Hematopoietic multipotent progenitor cell treated with erythropoietin and hydrocortisone succinate and interleukin-3 and kit ligand, for 17 days (in vitro differentiated cells): ENCODE measurements at places on chromosomes 2 and 18.

DNA sequence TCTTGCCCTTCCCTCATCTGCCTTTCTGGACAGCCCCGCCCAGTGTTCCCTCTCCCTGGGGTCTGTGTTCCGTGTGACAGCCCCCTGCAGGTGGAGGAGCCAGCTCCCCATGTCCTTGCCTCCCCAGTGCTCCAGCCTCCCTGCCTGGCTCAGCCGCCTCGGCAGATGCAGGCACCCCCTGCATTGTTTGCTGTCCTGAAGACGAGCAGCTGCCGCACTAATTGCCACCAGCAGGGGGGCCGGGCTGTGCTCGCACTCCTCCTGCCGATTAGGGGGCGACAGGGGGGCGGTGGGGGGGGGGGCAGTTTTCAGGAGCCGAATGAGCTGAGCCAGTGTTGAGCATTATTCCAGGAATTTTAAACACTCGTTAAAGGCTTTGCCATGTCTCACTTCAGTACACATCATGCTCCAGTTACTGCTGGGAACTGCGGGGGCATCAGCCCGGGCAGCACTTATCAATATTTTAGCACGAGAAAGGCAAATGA lies 23.3 kb downstream of the SIX3 start:
- no peak for DNase-seq

DNA sequence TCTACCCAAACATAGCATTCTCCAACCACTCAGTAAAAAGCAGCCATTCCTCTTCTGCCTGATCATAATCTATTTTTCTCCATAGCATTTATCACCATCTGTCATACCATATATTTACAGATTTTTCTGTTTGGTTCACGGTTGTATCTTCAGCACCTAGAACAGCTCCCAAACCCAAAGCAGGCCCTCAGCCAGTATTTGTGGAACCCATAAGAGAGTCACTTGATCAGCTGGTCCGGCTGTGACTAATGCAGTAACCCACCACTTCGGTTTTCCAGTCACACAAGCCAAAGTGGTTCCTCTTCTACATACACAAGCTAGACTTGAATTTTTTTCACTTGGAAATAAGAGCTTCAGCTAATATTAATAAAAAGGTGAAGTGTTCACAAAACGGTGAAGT lies 511.6 kb upstream of the CELF4 start:
- no peak for DNase-seq

DNA sequence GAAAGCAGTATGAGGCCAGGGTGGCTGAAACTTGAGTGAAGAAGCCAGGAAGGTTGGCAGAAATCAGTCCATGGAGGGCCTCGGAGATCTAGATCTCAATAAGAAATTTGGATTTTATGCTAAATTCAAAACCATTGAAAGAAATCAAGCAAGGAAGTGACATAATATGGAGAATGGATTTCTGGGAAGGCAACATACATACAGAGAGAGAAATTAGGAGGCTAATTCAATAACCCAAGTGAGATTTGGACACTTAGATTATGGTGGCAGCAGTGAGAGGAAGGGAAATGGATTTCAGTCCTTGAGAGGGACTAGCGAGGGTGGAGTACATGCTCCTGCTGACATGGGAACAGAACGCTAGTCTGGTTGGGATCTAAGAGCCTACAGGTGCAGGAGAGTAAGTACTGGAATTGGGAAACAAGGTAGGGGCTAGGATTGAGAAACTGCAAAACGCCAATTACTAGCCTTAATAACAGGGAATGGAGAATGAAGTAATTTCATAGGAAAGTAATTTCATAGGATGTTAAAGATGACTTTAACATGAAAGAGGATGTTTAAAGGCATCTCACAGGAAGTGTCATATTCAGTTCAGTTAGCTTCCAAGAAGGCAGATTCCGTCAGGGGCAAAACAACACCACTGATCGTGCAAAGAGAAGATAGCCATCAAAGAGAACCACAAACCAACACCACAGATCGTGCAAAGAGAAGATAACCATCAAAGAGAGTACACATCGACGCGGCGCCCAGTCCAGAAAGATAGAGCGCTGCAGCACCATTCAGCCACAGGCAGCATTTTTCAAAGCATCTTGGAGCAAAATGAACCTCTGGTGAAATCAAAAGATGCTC lies 27.2 kb downstream of the CDKL4 start:
- no peak for DNase-seq

GRCh38 chr2:144151851-144152250 lies 368.1 kb downstream of the ZEB2 start:
- peak; percentile 17 for DNase-seq

DNA sequence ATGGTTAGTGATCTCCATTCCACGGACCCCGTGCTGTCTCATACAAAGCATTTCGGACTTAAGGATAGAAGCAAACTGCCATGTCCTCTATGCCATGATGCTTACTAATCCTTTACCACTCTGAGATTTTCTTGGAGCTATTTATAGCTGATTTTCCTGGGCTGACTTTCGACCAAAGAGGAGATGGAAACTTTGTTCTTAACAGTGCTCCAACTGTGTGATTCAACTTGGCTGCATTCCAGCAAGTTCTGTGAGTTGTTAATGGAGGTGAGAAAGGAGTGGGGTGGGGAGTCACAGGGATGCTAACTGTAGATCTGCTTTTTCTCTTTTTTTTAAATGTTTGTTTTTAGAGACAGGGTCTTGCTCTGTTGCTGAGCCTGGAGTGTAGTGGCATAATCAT lies 45.5 kb upstream of the MSH2 start:
- DNase-seq, result no peak

- no peak for DNase-seq
These were observed 497.8 kb upstream of the MYT1L start for GRCh38 chr2:2828774-2829368.

- DNase-seq, result no peak
These were observed 528.8 kb downstream of the CPS1 start for GRCh38 chr2:211085056-211085680.
